ENCODE measurements at places on chromosomes 6 and 20.
A peak's percentile ranks its signal among the peaks of the same experiment; 100 is the strongest.

GRCh38 chr20:10793766-10794165 is 120.0 kb upstream of the JAG1 start:
- no peak for DNase-seq

GRCh38 chr6:140217283-140217682 is 842.8 kb upstream of the CITED2 start:
- DNase-seq, result no peak

GRCh38 chr6:166515072-166515810 is 71.2 kb downstream of the RAMACL start:
- DNase-seq, result peak; percentile 72

DNA sequence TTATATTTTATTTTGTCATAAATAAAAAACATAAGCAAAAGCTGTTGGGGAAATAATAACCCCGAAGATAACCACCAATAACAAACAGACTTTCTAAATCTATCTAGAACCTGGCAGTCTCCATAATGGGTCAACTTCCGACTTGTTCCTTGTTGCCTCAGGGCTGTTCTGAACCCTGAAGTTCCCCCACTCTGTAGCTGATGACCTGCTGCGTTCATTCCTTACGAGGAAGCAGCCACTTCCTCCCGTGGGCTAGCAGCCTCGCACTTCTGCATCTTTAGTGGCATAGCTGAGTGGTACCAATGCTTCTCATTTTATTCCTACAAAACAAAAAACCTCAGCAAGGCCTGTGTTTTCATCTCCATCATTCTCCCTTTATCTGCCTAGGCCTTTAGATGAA is 103.0 kb downstream of the PLEKHG1 start:
- no peak for DNase-seq

GRCh38 chr6:22657352-22657980 is 88.1 kb downstream of the HDGFL1 start:
- no peak for DNase-seq

DNA sequence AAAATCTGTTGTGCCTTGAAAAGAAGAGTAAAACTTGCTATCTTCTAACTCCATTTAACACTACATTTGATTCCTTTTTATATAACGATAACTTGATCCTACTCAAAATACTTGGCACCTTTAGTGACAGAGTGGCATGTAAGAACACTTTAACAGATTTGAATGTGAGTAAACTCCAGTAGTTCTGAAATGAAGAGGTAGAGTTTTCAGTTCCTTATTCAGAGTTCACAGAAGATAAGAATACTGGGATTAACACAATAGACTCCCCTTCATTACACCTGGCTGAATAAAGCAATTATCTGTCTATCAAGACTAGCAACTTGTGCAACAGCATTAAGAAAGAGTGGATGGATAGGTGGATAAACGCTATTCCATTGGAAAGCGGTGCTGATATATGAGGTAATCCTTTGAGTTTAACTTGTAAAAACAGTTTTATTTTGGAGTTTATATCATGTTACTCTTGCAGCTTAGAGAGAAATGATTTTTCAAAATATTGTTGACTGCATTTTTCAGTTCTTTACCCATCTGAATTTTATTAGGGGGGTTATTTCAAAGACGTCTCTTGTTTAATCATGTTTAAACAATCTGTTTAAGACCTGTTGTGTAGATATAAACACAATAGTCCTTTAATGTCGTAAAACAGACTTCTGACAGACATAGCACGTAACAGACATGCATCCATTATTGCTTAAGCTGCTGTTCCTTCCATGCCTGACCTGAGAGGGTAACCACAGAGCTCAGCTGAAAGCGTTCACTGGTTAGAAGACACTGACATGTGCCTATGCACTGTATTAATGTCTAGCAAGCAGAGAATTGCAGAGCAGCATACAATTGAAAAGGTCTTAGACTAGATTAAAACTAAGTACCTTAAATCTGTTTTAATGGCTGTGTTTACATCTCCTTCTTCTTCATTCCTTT is 102.4 kb upstream of the SUPT3H start:
- DNase-seq, result no peak

GRCh38 chr6:131117878-131118277 is 17.4 kb upstream of the AKAP7 start:
- no peak for DNase-seq

GRCh38 chr20:44618318-44618731 is 33.2 kb downstream of the ADA start:
- no peak for DNase-seq

- no peak for DNase-seq
Observed at GRCh38 chr6:16700202-16700915, 60.9 kb downstream of the ATXN1 start.

DNA sequence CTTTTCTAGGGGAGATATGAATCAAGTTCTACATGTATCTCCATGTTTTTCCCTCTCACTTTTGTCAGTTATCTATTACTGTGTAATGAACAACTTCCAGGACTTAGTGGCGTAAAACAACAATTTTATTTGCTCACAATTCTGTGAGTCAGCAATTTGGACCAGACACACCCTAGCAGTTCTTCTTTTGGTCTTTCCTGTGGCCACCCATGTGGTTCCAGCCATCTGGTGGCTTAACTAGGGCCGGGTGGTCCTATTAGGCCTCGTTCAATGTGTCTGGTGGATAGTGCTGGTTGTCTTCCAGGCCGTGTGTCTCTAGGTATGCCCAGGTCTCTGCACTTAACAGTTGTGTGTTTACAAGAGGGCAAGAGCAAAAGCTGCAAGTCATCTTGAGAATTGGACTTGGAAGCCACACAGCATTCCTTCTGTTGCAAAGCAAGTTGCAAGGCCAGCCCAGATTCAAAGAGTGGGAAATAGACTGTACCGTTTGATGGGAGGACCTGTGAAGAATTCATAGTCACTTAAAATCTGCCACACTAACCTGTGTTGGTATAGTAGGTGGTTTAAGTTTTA is 20.8 kb upstream of the SLC35D3 start:
- no peak for DNase-seq

GRCh38 chr6:87029711-87030314 is 65.1 kb downstream of the CGA start:
- DNase-seq, result peak; percentile 9

GRCh38 chr20:14860410-14860814 is 523.0 kb upstream of the FLRT3 start:
- no peak for DNase-seq

DNA sequence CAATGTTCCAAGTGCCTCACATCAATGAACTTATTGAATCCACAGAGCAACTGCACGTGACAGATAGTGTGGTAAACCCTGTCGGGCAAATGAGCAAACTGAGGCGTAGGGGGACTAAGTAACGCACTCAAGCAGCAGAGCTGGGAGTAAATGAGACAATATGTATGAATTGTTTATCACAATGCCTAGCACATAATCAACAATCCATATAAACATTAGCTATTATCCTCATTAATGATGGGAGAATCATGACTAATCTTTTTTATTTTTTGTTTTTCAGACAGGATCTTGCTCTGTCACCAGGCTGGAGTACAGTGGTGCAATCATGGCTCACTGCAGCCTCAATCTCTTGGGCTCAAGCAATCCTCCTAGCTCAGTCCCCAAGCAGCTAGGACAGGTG is 43.9 kb upstream of the B4GALT5 start:
- DNase-seq, result no peak

DNA sequence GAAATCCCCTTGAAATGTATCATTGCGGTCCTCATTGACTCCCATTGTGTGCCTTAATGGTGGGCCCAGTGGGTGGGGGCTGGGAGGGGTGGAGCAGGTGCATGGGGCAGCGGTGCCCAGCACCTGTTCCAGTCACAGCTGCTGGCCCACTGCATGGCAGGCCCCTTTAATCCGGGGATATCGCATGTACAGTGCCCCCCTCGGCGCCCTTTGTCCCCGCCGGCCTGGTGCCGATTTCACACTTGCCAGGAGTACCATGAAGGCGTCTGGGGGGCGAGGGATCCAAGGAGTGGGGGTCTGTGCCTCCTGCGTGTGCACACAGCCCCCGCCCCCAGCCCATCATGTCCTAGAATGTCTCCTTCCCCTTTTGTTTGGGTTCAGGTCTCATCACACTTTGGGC is 2.8 kb downstream of the SNAI1 start:
- DNase-seq, result no peak

GRCh38 chr20:62339647-62340062 is 27.5 kb downstream of the LAMA5 start:
- no peak for DNase-seq

DNA sequence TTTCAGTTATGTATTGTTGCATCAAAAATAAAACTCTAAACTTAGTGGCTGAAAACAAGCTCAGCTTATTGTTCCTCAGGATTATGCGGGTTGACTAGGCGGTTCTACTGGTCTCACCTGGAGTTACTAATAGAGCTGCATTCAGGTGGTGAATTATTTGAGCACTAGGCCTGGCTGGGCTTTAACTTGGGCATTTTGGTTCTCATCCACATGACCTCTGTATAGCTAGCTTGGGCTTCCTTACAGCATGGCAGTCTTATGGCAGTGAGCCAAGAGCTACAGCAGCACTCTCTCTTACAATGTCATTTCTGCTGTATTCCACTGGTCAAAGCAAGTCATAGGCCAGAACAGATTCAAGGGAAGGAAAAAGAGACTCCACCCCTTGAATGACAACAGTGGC is 1.6 kb downstream of the PGBD1 start:
- DNase-seq, result no peak

GRCh38 chr6:13159300-13159699 is 169.0 kb downstream of the TBC1D7 start:
- DNase-seq, result no peak

DNA sequence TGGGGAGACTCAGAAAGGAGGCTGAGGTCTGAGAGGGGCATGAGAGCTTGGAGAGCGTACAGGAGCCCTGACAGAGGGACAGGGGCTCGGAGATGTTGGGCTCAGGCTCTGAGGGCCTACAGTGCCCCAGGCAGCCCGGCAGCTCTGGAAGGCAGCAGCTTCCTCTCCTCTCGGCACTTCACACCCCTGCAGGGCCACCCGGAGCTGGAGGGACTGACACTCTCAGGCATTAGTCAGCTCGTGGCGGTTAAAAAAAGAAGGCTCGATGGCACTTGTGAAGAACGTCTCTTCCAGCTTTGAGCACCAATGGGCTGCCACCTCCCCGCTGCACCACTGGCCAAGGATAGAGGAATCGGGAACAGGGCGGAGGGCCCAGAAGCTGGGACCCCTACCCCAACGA is 62.6 kb upstream of the SIRPA start:
- no peak for DNase-seq

DNA sequence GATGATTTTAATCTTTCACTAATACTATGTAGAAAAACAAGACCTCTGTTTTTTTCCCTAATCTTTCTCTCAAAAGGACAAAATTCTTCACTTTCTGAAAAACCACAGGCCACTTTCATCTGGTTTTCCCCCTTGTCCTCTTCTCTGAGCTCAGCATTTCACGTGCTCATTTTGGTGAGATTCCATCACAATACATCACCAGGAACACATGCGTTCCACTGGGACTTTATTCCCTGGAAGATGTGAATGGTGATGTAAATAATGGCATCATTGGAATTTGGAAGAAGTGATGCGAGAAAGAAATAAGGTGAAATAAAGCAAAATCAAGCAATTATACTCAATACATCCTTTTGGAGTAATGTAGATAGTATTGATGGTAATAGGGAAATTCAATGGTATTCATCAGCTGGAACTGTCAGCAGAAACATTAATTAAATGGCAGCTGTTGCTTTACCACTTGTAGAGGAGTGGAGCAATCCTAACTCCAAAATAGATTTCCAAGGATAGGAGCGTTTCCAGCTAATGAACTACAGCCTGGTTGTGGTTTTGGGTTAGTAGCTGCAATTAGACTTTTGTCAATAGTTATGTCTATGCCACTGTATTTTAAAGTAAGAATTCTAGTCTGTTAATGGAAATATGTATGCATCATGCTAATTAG is 11.5 kb downstream of the FILIP1 start:
- no peak for DNase-seq

- no peak for DNase-seq
Observed at GRCh38 chr6:5438922-5439584, 177.7 kb downstream of the FARS2 start.

DNA sequence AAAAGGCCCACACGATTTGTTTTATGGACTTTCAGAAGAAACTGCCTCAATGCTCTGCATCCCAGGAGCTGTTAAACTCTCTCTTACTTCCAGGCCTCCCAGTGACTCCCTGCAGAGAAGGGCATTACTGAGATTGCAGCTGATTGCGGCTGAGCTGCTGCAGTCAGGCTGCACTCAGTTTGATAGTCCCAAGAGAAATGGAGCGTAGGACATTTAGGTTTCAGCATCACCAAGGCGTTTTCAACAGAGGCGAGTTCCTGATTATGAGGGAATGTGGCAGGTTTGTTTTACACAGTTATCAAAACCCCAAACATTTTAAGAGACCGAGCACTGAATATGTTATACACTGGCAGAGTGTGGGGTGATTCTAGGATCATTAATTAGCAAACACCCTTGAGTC is 145.6 kb downstream of the TBX18 start:
- no peak for DNase-seq

GRCh38 chr6:75372884-75373283 is 88.3 kb upstream of the TMEM30A start:
- DNase-seq, result no peak

- DNase-seq, result no peak
Observed at GRCh38 chr6:163333038-163333437, 81.5 kb upstream of the QKI start.

GRCh38 chr6:53672237-53672636 is 6.7 kb upstream of the KLHL31 start:
- no peak for DNase-seq

DNA sequence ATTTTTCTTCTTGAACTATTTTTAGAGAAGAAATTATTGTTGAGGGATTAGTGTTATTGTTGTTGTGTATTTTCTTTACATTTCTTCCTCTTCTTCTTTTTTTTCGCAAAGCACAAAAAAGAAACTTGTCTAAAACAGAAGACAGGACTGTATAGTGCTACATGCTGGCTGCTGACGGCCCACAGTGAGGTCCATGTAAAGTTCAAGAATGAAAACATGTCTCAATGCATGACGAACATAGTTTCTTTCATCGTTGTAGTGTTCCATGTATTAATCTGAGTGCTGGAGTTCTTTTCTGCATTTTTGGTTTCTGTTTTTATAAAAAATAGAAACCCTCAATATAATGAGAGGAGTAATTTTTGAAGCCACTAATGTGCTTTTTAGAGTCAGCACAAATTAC is 462.9 kb upstream of the MARCKS start:
- DNase-seq, result no peak

DNA sequence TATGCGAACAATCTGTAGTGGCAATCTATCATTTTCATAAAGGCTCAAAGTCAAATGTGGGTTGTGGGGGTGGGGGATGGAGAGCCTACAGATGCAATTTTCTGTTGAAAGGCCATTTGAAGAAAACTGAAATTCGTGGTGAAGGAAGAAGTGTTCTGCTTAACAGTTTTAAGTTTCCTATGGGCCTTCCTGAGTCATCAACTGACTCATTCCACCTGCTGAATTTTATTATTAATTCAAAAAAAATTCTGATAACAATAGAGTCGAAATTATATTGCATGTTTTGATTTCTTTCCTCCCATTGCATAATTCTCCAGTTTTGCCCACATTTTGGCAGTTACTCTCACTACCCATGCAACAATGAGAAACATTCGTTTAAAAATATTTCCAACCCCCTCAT is 622.3 kb upstream of the ARID1B start:
- no peak for DNase-seq
